Mesenteric fat pad (tissue), 1 donor: ENCODE measurements at places on chromosomes 7 and 10. TPM values are rescaled to one million over a fixed set of nuclear protein-coding genes. Genes with fewer than 3 reads are reported as not detected.

GRCh38 chr7:17489961-17490360, 191.5 kb downstream of the AHR start:
- no peak for DNase-seq

The CPSF4 gene
- 54.7 TPM for total RNA-seq

The GNAT3 gene
- not detected for total RNA-seq

DNA sequence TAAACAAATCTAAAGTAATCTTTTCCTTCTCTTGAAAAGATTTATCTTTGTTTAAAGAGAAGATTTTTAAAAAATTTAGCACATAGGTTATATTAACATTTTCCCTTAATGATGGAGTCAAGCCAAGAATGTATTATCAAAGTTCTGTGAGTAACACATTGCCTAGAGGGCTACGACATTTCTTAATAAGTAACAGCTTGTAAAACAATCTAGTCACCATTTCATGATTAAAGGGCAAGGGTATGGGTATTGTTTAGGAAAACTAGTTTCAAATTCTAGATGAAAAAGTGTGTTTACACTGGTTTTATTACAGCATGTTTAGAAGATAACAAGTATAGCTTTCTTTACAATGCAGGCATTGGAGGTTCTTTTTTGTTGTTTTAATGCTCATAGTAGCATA, 28.6 kb upstream of the LAMB4 start:
- no peak for DNase-seq

GRCh38 chr7:117871401-117871777, 1.9 kb downstream of the CTTNBP2 start:
- no peak for DNase-seq
